ENCODE measurements at places on chromosomes 11 and 22. TPM values are rescaled to one million over a fixed set of nuclear protein-coding genes. Genes with fewer than 3 reads are reported as not detected.

- H3K4me3 ChIP-seq = no peak overlapping the region
- H3K27me3 ChIP-seq = no peaks in the 10 kb centered on the region
- no peaks in the 10 kb centered on the region for H3K36me3 ChIP-seq
- no peak overlapping the region for H3K27ac ChIP-seq
These were observed 27.1 kb downstream of the CYTH4 start for GRCh38 chr22:37309211-37310074.

- H3K27ac ChIP-seq = no peak overlapping the region
- DNase-seq = no peak
- H3K4me3 ChIP-seq = no peak overlapping the region
- H3K27me3 ChIP-seq = peaks cover 100% of the 10 kb centered on the region
These were observed 70.7 kb upstream of the IGLL5 start for GRCh38 chr22:22816766-22817410.

DNA sequence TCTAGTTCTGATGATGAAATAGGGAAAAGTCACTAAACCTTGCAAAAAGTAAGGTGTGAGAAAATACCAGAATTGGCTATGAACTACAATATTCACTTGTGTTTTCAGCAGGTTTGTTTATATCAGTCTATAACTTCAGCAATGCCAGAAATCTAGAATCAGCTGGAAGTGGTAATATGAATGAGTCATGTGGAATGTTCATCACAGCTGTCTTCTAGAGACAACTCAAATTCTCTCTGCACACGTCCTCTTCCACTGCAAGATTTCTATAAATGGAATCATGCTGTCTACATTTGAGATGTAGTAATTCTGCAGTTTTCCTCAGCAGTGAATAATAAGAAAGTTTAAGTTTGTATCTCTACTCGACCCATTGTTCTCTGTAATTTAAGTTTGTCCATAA lies 89.9 kb downstream of the OR4A15 start:
- no peak for DNase-seq
- H3K27me3 ChIP-seq = no peaks in the 10 kb centered on the region
- H3K4me3 ChIP-seq = no peak overlapping the region
- no peak overlapping the region for H3K27ac ChIP-seq
- H3K36me3 ChIP-seq = no peaks in the 10 kb centered on the region

- H3K4me3 ChIP-seq = no peak overlapping the region
- H3K36me3 ChIP-seq = no peaks in the 10 kb centered on the region
- H3K4me1 ChIP-seq = peaks cover 23% of the 10 kb centered on the region
- H3K27ac ChIP-seq = no peak overlapping the region
- no peak for DNase-seq
These were observed 75.0 kb downstream of the BRD1 start for GRCh38 chr22:49752598-49753091.

DNA sequence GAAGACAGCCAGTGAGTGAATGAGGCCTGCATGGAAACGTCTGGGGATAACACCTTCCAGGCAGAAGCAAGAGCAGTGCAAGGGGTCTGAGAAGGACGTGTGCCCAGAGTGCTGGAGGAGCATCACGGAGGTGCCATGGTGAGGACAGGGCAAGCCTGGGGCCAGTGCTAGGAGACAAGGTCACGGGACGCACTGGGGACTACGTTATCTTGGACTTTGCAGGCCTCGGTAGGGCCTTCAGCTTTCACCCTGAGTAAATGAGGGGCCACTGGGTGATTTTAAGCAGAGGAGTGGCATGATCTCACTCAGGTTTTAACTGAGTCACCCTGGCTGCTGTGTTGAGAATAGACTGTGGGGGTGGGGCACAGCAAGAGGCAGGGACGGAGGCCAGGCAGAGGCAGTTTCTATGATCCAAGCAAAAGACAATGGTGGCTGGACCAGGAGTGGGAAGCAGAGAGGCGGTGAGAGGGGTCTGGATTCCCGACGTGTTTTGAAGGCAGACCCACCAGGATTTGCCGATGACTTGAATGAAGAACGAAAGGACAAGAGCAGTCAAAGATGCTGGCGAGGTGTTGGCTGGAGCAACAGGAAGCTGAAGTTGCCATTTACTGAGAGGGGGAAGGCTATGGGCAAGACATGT lies 102.7 kb upstream of the PARVA start:
- no peaks in the 10 kb centered on the region for H3K36me3 ChIP-seq
- DNase-seq = no peak
- H3K4me1 ChIP-seq = no peaks in the 10 kb centered on the region
- no peak overlapping the region for H3K27ac ChIP-seq
- no peaks in the 10 kb centered on the region for H3K27me3 ChIP-seq

DNA sequence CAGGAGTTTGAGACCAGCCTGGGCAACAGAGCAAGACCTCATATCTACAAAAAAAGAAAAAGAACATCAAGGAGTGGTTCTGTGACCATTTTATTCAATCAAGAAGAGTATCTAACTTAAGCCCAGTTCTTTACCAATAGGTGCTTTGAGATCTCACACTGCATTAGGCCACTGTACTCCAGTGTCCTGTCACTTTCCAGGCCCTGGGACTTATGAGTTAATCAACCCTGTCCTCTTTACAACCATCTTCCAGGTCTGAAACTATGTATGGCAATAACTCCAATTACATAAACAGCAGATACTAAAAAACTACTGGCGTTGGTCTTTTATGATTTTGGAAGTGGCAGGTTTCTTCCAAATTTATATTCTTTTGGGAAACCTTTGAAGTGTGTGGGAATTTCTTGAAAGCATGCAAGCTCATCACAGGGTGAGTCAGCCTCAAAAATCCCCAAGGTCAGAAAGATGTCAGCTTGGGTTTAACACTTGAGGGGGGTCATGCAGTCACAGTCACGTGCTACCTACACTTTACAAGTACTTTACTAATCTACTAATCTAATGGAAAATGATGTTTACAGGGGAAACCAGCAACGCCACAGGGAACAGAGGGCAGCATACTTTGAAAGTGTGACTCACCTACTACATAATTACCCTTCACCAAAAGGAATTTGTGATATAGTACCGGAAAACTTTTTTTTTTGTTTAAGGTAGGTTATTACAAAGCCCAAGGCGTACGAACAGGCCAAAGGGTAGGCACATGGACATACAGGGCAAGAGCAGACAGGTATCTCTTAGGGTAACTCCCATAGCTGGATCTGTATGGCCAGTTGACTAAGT lies 15.6 kb downstream of the PISD start:
- H3K4me1 ChIP-seq = no peaks in the 10 kb centered on the region
- no peak overlapping the region for H3K27ac ChIP-seq
- no peaks in the 10 kb centered on the region for H3K36me3 ChIP-seq
- DNase-seq = no peak
- H3K27me3 ChIP-seq = no peaks in the 10 kb centered on the region

GRCh38 chr22:49760630-49761571 lies 66.8 kb downstream of the BRD1 start:
- no peaks in the 10 kb centered on the region for H3K4me1 ChIP-seq
- no peaks in the 10 kb centered on the region for H3K27me3 ChIP-seq
- no peaks in the 10 kb centered on the region for H3K36me3 ChIP-seq
- H3K4me3 ChIP-seq = no peak overlapping the region
- H3K27ac ChIP-seq = no peak overlapping the region
- no peak for DNase-seq

GRCh38 chr22:37063431-37064420 lies 12.2 kb downstream of the KCTD17 start:
- no peaks in the 10 kb centered on the region for H3K36me3 ChIP-seq
- H3K27ac ChIP-seq = no peak overlapping the region
- no peak for DNase-seq
- peaks cover 23% of the 10 kb centered on the region for H3K27me3 ChIP-seq
- no peaks in the 10 kb centered on the region for H3K4me1 ChIP-seq

DNA sequence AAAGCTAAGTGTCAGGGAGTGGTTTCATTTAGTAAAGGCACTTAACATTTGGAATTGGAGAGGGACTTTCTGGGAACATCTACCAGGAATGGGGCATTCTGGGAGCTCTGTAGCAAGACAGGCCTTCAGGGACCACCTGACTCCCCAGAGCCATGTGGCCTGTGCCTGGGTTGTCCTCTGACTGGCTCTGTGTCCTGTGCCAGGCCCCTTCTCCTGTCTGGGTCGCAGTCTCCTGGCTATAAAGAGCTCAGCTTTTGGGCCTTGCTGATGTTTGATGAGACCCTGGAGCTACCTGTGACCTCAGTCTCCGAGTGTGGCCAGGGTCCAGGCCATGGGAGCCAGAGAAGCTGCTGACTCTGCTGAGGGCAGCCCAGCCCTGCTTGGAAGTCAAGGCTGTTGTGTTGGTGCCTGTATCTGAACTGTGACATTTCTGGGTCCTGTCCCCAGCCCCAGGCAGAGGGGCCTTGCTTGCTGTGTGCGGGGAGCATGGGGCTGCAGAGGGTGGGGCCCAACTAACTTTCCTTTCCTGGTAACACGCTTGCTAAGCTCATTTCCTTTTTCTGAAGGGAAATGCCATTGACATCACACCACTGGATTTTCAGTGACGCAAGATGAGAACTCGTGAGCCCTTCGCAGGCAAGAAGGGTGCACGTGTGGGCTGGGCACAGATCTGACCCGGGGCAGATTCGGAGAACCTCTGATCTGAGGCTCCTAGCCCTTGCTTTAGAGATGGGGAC lies 41.3 kb downstream of the LRRC32 start:
- no peak overlapping the region for H3K4me3 ChIP-seq
- no peak overlapping the region for H3K27ac ChIP-seq
- H3K27me3 ChIP-seq = no peaks in the 10 kb centered on the region
- H3K36me3 ChIP-seq = no peaks in the 10 kb centered on the region
- H3K4me1 ChIP-seq = no peaks in the 10 kb centered on the region

DNA sequence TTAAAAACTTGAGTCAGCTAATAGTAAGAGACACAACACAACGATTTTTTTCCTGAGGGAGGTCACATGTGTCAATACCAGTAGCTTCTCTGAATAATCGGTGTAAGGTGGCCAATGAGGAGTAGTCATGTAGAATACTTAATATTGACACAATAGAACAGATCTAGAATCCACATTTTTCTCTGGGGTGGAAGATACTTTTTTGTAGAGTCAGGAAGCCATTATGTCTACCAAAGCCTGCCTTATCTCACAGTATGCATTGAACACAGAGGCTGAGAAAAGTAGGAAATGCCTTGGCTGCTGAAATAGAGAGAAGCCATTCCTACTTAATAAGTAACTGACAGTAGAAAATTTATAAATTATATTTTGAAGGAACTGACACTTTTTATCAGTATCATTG lies 725.0 kb downstream of the METTL15 start:
- H3K27ac ChIP-seq = no peak overlapping the region
- H3K36me3 ChIP-seq = no peaks in the 10 kb centered on the region
- H3K27me3 ChIP-seq = no peaks in the 10 kb centered on the region
- H3K4me1 ChIP-seq = peaks cover 13% of the 10 kb centered on the region
- H3K4me3 ChIP-seq = no peak overlapping the region

- no peak for DNase-seq
- H3K4me3 ChIP-seq = no peak overlapping the region
- no peaks in the 10 kb centered on the region for H3K4me1 ChIP-seq
- H3K27me3 ChIP-seq = no peaks in the 10 kb centered on the region
- no peak overlapping the region for H3K27ac ChIP-seq
These were observed 58.5 kb upstream of the PDGFD start for GRCh38 chr11:104222464-104222863.

DNA sequence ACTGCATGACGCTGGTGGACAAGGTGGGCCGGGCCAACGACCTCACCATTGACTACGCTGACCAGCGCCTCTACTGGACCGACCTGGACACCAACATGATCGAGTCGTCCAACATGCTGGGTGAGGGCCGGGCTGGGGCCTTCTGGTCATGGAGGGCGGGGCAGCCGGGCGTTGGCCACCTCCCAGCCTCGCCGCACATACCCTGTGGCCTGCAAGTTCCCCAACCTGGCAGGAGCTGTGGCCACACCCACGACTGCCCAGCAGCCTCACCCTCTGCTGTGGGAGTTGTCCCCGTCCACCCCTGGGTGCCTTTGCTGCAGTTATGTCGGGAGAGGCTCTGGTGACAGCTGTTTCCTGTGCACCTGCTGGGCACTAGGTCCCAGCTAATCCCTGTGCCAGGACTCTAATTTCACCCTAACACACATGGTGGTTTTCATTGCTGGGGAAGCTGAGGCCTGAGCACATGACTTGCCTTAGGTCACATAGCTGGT lies 49.0 kb upstream of the PPP6R3 start:
- no peaks in the 10 kb centered on the region for H3K27me3 ChIP-seq
- H3K36me3 ChIP-seq = no peaks in the 10 kb centered on the region
- no peak overlapping the region for H3K4me3 ChIP-seq
- H3K27ac ChIP-seq = no peak overlapping the region
- DNase-seq = no peak

- H3K36me3 ChIP-seq = no peaks in the 10 kb centered on the region
- no peaks in the 10 kb centered on the region for H3K4me1 ChIP-seq
- no peaks in the 10 kb centered on the region for H3K27me3 ChIP-seq
- H3K4me3 ChIP-seq = no peak overlapping the region
- no peak overlapping the region for H3K27ac ChIP-seq
- no peak for DNase-seq
These were observed 6.9 kb upstream of the MS4A14 start for GRCh38 chr11:60389279-60389910.

DNA sequence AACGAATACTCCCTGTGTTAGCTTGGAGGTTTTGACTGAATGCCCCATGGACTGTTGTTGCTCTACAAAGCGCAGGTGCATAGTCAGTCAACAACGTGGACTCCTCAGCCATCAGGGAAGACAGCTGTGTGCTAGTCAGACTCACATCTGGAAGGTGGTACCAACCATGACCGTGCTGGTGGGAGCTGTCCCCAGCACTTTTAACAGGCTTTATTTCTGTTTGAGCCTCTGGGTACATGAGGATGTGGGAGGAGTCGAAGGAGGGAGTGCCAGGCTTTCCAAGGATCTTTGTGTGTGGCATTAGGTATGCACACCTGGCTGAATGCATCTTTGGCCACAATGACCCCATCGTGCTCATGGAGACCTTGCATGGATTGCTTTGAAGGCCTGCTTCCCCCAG lies 6.6 kb downstream of the RASSF10 start:
- no peak overlapping the region for H3K4me3 ChIP-seq
- H3K27me3 ChIP-seq = peaks cover 15% of the 10 kb centered on the region
- peaks cover 36% of the 10 kb centered on the region for H3K4me1 ChIP-seq
- H3K36me3 ChIP-seq = no peaks in the 10 kb centered on the region

DNA sequence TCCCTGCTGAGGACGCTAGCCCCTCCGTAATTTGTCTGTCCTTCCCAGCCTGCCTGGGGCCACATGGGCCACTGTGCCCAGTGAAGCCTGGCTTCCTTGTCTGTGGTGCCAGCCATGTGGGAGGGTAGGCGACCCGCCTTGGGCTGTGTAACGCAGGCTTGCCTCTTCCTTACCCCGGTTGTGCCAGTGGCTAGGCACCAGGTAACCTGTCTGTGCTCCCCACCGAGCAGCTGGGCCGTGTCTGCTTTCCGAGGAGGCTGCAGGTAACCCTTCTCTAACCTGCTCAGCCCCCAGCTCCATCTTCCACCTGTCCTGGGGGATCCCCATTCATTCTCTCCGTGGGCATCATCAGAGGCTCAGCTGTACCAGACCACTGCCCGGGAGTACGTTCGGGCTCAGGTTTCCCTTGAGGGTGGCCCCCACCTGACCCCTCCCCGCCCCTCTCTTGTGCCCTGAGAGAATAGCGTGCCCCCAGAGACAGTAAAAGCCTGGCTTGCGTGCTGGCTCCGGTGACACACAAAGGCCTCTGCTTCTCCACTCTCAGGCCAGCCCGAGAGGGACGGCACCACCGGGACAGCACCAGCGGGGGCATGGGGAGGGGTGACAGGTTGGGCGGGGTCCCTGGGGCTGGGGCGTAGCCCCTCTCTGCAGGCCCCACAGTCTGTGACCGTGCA lies 79.1 kb downstream of the CDKN1C start:
- H3K4me1 ChIP-seq = peaks cover 24% of the 10 kb centered on the region
- no peaks in the 10 kb centered on the region for H3K36me3 ChIP-seq
- H3K4me3 ChIP-seq = no peak overlapping the region
- H3K27ac ChIP-seq = no peak overlapping the region
- DNase-seq = peak; percentile 35

Gene CCDC87
- 1.2 TPM for total RNA-seq

Gene TIGD3
- 4.3 TPM for total RNA-seq

Gene KCNQ1OT1
- 2.3 TPM for total RNA-seq

Gene UPK3A
- 0.50 TPM for total RNA-seq

Gene BTBD18
- not detected for total RNA-seq

Gene MRGPRX3
- not detected for total RNA-seq

Gene CNTN5
- total RNA-seq = 0.19 TPM
